ENCODE measurements at places on chromosomes 11 and 22. TPM values are rescaled to one million over a fixed set of nuclear protein-coding genes. Genes with fewer than 3 reads are reported as not detected.

DNA sequence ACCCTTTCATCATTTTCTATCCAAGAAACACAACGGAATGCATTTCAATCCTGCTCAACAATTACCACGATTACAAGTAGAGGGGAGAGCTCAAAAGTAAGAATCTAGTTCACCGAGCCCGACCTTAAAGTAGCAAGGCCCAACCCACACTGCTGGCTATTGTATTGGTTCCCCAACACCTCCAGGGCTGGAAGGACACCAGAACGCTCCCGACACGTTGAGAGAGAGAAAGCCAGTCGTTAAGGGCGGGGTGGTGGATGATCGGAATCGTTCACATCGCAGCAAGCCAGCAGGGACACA lies 690 bp downstream of the CKAP5 start:
- no peak for DNase-seq

TMEM45B gene
- not detected for total RNA-seq

- DNase-seq: no peak
These were observed 69.1 kb upstream of the PPARA start for GRCh38 chr22:46081036-46081830.

GRCh38 chr11:1693327-1694063 lies 3.5 kb upstream of the KRTAP5-6 start:
- DNase-seq: peak; percentile 63

BRSK2 gene
- not detected for total RNA-seq
